Activated naive CD4-positive, alpha-beta T cell treated with anti-CD3 and anti-CD28 coated beads, Interleukin-2, amount 50 U/mL, for 16 hours (primary cell): ENCODE measurements at places on chromosomes 6 and 20.

GRCh38 chr6:167981916-167982462 is 15.5 kb upstream of the KIF25 start:
- DNase-seq = no peak

- DNase-seq = no peak
Measured at GRCh38 chr6:127249621-127250020, 17.0 kb upstream of the RNF146 start.

- no peak for DNase-seq
Measured at GRCh38 chr6:141048451-141048850, 1084.3 kb upstream of the GJE1 start.

DNA sequence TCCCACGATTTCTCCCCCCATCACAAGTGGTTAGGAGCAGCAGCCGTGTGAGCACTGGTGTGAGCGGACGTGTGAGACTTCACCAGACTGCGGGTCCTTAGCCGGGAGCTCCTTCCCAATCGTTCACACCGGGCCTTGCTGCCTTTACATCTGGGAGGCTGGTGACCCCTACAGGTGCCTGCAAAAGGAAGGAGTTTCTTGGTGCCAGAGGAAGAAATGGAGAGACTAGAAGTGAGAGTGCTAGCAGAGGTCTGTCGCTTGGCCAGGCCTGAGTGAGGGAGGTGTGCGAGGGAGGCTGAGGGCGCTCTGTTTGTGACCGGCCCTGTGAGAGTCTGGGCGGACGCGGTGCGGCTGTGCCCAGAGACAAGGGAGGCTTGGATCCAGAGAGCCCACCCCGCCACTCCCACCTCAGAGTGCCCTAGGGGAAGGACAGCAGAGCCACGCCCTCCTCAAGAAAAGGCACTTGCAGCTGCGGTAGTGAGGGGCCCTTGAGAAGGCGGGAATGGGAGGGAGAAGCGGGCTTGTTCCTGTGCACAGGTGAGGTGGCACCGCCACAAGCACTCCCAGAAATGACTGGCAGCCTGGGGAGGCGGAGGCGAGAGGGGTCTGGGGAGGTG is 10.0 kb upstream of the ARMC2 start:
- DNase-seq = no peak

- DNase-seq = no peak
Measured at GRCh38 chr6:33249732-33250630, 21.7 kb downstream of the VPS52 start.
